ENCODE measurements at places on chromosomes 12 and 14.
A peak's percentile ranks its signal among the peaks of the same experiment; 100 is the strongest.

DNA sequence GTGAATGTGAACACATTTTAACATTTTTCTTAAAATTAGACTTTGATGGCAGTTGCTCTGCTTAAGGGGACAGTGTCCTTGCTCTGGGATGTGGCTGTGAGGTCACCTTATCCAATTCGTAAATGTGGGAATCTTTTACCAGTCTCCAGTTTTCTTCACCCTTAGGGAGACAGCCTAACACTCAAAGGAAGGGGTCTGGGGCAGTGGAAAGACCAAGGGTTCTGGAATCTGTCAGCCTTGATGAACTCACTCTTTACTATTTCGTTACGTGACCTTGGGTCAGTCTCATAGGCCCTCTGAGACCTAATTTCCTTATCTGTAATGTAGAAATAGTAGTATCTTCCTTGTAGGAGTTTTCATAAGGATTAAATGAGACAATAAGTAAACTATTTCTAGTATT is 245.6 kb upstream of the ATP2B1 start:
- no peak for DNase-seq

GRCh38 chr12:14249368-14249767 is 116.1 kb upstream of the ATF7IP start:
- DNase-seq: peak; percentile 38

GRCh38 chr12:132089407-132089910 is 54.7 kb downstream of the DDX51 start:
- DNase-seq: no peak

DNA sequence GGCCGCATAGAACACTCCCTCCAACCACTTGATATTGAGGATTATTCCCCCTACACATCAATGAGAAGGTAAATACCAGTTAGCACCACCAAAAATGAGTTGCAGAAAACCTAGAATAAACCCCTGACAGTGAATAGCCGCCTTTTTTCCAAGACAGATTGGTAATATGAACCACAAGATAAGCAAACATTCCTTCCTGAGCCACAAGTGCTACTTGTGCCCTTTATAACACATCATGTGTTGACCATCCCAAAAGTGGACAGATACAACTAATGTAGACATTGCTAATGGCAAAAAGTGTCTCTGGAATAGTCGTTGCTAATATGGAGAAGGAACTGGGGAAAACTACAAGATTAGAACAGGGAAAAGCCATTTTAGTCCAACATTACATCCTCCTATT is 17.2 kb downstream of the NOXRED1 start:
- DNase-seq: no peak

DNA sequence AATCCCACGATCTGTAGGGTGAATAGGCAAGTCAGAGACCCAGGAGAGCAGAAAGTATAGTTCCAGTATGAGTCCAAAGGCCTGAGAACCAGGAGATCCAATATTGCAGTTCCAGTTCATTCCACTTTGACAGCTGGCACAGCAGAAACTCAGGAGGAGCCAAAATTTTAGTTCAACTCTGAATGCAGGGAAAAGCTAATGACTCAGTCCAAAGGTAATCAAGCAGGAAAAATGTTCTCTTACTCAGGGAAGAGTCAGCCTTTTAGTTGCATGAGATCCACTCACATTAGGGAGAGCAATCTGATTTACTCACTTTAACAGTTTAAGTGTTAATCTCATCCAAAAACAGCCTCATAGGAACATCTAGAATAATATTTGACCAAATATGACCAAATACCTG is 130.2 kb upstream of the LRFN5 start:
- peak; percentile 74 for DNase-seq

DNA sequence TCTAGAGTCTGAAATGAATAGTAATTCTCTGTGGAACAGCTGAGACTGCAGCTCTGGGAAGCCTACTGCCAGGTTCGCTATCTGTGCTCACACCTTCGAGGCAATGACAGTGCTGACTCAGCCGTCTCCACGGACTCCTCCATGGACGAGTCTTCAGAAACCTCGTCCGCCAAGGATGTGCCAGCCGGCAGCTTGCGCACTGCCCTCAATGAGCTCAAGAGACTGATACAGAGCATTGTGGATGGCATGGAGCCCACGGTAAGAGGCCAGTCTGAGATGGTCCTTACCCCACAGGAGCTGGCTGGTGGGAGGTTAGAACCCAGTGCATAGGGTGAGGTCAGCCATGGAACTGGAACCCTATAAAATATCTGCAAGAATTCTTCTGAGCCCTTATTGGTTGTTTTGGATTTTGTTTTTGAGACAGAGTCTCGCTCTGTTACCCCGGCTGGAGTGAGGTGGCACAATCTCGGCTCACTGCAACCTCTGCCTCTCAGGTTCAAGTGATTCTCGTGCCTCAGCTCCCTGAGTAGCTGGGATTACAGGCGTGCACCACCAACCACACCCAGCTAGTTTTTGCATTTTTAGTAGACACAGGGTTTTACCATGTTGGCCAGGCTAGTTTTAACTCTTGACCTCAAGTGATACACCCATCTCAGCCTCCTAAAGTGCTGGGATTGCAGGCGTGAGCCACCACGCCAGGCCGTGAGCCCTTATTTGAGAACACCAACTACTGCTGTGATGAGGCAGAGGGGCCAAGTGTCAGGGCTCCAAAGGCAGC is 43.9 kb downstream of the RAB35 start:
- no peak for DNase-seq

DNA sequence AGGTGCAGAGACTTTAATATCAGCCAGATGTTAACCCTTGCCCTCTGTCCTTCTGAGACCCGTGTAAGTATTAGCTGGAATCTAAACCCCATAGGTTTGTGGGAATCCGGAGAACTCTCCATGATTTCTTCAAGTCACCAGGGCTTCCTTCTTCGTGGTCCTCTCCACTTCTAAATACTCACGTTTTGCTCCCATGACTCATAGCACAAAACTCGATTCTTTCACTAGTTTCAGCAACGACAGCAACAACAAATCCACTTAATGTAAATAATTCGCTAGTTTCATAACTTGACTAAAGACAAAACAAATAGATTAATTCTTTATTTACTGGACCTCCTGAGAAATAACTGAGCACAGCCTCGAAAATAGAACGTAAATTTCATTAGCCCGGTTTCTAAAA is 4.4 kb upstream of the CLEC2A start:
- DNase-seq: no peak

DNA sequence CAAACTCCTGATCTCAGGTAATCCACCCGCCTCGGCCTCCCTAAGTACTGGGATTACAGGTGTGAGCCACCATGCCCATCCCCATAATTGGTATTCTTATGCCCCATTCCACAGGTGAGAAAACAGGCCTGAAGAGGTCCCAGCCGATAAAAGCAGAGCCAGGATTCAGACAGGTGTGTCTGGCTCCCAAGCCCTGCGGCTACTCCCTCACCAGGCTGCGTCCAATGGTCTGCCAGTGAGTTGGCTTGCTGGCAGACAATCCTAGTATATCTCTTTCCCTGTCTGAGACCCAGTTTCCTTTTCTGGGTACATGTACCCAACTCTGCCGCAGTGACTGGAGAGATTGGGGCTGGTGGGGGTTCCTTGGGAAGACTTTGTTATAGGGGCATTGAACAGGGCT is 1.9 kb upstream of the TSPAN9 start:
- no peak for DNase-seq

GRCh38 chr12:78040111-78040510 is 209.4 kb downstream of the NAV3 start:
- DNase-seq: no peak

DNA sequence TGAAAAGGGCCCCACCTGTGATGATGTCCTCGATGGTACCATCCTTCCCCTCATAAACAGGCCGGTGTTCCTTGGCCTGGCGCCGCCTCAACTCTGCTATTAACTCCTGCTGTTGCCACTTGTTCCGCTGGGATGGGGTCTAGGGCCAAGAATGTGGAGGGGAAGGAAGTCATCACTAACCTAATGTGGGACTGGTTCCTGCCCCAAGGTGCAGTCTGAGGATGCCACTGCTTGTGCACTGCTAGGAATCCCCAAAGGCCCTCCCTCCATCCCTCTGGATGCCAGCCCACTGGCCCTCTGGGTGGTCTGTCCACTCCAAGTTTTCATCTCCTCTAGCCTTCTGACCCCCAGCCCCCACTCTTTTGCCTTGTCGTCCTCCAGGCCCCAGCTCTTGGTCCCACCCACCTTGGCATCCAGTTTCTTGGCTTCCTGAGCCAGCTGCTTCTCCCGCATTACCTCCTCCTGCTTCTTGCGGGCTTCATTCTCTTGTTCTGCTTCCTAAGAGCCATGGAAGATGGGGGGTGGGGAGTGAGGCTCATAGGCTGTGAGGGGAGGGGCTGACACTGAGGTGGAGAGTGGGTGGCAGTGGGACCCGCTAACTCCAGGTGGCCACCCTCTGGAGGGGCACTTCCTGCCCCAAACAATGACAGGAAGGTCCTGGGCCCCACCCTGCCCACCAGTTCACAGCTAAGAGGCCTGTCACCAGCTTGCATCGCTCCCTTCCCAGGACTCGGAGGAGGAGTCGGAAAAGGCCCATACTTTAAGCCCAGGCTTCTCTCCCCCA is 23.7 kb downstream of the PRPF40B start:
- no peak for DNase-seq

GRCh38 chr14:105476097-105476830 is 1.6 kb downstream of the CRIP2 start:
- peak; percentile 81 for DNase-seq

DNA sequence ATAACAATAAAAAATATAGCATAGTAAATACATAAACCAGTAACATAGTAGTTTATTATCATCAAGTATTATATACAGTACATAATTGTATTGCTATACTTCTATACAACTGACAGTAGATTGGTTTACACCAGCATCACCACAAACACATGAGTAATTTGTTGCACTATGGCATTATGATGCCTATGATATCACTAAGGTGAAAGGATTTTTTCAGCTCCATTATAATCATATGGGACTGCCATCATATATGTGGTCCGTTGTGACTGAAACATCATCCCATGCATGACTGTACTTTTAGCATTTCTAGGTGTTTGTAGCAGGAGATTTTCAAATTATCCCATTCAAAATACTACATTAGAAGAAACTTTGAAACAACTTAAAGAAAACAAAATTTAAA is 77.8 kb downstream of the IFT81 start:
- no peak for DNase-seq

- no peak for DNase-seq
Observed at GRCh38 chr12:110861729-110862128, 14.9 kb downstream of the CCDC63 start.

DNA sequence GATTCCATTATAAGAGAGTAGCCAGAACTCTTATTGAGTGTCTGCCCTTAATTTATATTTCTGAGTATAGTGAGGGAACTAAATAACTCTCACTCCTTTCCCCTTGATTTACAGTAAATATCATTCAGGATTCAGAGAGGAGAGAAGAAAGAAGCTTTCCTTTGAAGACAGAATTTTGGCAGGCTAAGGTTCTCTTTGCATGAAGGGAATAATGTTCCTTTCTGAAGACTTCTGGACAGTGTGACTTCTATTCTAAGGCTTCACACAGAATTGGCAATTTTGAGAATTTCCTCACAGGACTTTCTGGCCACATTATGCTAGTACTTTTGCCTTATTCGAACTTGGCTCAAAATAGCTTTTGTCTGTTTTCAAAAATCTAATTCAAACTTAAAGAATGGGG is 352.2 kb upstream of the FBXO33 start:
- DNase-seq: no peak

DNA sequence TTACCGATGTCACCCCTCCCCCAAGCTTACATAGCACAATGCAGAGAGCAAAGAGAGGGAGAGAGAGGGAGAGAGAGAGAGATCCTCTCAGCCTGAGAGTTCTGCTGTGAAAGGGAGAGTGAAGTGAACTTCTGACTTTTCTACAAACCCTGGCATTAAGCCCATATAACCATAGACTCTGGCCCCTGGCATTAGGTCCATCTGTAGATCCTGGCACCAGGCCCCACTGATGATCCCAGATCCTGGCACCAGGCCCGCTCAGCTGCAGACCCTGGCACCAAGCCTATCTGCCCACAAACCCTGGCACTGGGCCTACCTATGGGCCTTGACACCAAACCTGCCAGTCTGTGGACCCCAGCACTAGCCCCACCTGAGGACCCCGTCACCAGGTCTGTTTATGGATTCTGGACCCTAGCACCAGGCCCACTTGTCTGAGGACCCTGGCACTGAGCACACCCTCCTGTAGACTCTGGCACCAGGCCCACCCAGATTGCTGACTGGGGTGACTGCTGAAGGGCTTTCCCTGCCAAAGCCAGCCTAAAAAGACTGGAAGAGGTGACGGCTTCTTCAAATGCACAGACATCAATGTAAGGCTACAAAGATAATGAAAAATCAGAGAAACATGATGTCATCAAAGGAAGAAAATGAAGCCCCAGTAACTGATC is 14.5 kb upstream of the KRT83 start:
- no peak for DNase-seq

DNA sequence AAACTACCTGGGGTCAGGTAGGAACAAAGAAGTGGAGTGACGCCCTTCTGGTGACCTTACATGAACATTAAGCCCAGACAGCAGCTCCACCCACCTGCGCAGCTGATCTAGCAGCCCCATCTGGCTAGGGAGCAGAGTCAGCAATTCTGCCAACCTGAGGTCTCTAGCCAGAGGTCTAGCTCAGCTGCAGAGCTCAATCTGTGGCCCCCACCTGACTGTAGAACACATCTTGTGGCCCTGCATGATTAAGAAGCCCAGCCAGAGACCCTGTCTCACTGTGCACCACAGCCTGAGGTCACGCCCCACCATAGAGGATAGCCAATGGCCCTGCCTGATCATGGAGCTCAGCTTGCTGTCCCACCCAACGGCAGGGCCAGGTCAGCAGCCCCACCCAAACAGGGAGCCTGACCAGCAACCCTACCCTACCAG is 50.6 kb upstream of the HIGD1C start:
- DNase-seq: no peak

GRCh38 chr12:7869137-7869536 is 3.6 kb downstream of the SLC2A14 start:
- no peak for DNase-seq

- no peak for DNase-seq
Observed at GRCh38 chr12:113445544-113446171, 23.5 kb downstream of the SDSL start.

DNA sequence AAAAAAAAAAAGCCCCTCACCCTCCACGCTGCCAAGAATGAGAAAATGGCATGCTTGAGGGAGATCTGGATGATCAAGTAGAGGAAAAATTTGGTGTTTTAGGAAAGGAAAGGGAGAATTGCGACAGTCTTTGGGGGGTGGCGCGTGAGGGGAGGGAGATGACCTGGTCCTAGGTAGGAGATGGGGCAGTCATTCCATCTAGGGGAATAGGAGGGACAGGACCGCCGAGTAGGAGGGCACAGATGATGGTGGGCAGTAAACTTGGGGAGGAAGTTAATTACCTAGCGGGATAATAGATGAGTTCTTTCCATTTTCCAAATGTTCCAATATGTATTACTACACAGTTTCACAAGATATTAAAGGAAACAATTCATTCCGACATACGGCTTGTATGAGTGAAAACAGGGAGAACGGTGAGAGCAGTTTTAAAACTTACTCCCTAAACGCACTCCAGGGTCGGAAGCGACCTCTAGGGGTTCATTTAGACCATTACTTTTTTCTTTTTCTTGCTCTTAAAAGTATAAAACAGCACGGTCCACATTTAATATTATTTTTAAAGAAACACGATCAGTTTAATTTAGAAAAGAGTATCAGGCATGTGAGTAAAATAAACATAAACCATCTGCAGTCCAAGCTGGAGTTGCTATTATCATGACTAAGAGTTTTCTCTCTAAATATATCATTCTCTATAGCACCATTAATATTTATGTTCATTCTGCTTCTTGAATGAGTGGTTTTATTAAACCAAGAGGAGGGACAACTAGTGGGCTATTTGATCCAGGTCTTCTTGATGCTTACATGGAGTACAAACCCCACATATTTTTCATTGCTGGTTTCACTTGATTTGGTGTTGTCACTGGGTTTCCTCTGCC is 3.0 kb upstream of the FNTB start:
- peak; percentile 60 for DNase-seq
